Posterior cingulate gyrus (tissue), 11 donors: ENCODE measurements at places on chromosomes 2 and 18.

- DNase-seq: no peak
Observed at GRCh38 chr18:35089891-35090550, 48.8 kb downstream of the MAPRE2 start.

DNA sequence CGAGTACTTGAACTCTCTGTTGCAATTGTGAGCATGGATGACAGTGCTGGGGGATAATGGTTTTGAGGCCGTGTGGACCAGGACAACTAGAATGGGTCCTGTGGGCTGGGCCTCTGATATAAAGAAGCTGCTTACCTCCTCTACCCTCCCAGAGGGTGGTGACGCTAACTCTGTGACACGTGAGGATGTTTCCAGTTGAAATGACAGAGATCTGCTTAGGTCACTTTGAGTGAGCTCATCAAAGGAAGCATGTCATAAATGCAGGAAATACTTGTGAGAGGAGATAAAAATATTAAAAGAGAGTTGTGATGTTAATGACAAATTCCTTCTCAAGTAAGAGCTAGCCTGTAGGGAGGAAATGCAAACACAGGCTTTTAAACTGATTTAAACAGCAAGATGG, 16.4 kb downstream of the RMC1 start:
- no peak for DNase-seq

DNA sequence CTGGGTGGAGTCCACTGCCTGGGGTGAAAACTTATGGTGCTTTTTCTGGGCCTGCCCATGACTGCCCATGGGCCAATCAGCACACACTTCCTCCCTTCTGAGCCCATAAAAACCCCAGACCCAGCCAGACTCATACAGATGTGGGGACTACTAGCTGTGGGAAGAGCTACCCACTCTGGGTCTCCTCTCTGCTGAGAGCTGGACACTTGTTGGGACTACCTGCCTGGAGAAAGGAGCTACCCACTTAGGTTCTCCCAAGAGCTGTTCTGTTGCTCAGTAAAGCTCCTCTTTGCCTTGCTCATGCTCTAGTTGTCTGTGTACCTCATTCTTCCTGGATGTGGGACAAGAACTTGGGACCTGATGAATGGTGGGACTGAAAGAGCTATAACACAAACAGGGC, 119.6 kb upstream of the SLC38A11 start:
- no peak for DNase-seq

- no peak for DNase-seq
Observed at GRCh38 chr18:23994361-23994902, 20.1 kb upstream of the TTC39C start.

- no peak for DNase-seq
Observed at GRCh38 chr2:2930841-2931240, 446.8 kb downstream of the EIPR1 start.

- DNase-seq: no peak
Observed at GRCh38 chr2:15920696-15921095, 19.7 kb upstream of the MYCN start.

- DNase-seq: no peak
Observed at GRCh38 chr2:219009294-219009693, 16.1 kb upstream of the CRYBA2 start.

DNA sequence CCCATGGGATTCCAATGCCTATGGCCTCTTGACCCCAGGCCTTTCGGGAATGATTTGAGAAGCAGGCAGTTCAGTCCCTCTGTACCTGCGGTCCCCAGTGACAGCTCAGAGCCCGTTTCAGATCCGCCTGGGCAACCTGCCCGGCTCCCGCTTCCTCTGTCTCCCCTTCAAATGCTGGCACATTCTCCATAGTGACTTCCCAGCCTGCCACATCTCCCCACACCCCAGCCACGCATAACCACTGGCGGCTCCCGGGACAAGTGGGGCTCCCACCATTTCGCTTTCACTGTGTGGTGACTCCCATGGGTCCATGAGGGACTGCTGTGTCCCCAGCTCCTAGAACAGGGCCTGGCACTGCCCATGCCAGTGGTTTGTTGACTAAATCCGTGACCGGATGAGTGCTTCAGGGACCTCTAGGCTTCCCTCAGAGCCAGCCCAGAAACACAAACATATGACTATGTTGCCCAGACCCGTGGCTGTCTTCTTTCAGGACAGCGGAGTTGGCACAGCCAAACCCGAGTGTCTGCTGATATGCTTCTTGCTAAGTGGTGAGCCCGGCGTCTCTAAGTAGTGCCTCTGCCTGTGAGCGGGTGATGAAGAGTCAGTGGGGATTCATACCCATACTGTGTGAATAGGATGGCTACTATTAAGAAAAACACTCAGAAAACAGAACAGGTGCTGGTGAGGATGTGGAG, 91.2 kb downstream of the GLI2 start:
- peak; percentile 41 for DNase-seq

- DNase-seq: peak; percentile 85
Observed at GRCh38 chr2:224982226-224982625, 60.0 kb downstream of the DOCK10 start.

GRCh38 chr2:218452079-218452478, 33.2 kb downstream of the VIL1 start:
- no peak for DNase-seq

- DNase-seq: no peak
Observed at GRCh38 chr2:167992278-167992677, 255.1 kb downstream of the STK39 start.

GRCh38 chr2:73851274-73851673, 22.5 kb downstream of the STAMBP start:
- DNase-seq: no peak

DNA sequence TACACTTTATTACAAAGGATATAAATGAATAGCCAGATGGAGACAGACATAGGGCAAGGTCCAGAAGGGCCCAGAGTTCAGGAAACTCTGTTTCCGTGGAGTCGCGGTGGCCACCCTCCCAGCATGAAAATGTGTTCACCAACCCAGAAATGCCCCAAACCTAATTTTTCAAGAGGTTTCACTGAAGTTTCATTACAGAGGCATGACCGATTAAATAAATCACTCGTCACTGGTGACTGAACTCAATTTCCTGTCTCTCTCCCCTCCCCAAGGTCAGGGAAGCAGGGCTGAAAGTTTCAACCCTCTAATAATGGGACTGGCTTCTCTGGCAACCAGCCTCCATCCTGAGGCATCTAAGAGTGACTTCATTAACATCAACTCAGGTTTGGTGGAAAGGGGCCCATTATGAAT, 22.4 kb downstream of the USP40 start:
- no peak for DNase-seq

GRCh38 chr2:168850846-168851245, 39.4 kb downstream of the SPC25 start:
- no peak for DNase-seq

GRCh38 chr2:99389371-99389770, 52.2 kb downstream of the EIF5B start:
- DNase-seq: no peak

DNA sequence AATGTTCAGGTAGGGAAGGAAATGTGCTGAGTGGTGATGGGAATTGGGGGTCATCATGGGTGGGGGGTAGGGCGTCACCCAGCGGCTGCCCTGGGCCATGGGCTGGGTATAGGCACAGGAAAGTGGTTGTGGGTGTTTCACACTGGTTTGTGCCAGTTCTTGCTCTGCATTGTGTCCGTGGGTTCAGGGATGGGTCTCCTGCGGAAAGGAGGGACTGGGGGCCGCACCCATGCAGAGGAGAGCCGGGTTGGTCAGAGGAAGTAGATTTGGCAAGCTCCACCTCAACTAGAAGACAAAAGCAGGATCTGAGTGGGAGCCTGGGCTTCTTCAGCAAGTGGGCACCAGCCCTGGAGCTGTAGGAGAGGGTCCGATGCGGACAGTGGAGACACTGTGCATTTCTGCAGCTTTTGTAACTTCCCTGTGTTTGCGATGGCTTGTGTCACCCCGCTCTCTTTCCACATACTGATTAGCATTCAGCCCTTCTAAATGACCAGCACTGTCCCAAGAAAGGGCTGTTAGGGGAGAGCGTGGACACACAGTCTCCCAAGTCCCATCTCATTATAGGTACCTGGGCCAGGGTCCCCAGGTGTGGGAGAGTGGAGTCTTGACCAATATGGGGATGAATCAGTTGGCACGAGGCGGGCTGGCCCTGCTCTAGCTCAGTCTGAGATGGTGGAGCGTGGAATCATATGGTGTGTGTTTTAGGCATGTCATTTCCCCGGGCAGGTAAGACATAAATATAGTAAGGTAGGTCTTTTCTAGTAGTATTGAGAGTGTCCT, 67.2 kb downstream of the LRRFIP1 start:
- DNase-seq: peak; percentile 44

DNA sequence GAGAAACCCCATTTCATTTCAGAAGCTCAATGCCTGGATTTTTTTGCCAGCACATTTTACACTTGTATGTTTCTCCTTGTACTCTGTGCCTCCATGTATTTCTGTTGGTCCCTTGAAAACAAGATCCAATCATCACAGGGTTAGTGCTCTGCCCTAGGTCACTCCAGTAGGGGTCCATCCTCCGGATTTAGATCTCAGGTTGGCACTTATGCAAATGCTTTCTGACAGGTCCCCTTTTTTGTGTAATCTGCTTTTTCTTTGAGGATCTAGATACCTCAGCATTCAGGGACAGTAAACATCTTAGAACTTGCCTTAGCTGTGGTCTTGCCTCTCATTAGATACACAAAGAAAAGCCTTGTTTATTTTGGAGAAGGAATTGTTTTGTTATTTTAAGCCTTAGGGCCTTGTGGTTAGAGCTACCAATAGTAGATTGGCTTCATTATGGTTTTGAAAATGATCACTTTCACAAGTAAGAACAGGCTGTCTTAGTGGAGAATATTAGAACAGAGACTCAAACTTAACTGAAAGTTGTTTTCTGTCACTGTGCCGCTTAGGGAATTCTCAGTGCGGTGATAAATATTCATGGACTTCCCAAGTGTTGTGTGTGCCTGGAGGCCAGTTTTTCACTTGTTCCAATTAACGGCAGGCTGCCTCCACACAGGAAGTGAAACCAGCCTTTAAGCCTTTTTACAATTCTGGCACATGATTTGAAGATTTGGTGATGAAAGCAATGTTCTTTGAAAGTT, 7.8 kb downstream of the MERTK start:
- DNase-seq: no peak

GRCh38 chr2:238915196-238915595, 67.3 kb downstream of the TWIST2 start:
- DNase-seq: no peak

- DNase-seq: no peak
Observed at GRCh38 chr2:163565192-163565591, 170.6 kb downstream of the FIGN start.

- no peak for DNase-seq
Observed at GRCh38 chr18:68679528-68679927, 35.4 kb downstream of the TMX3 start.

- no peak for DNase-seq
Observed at GRCh38 chr18:61820882-61821281, 71.9 kb downstream of the RNF152 start.

DNA sequence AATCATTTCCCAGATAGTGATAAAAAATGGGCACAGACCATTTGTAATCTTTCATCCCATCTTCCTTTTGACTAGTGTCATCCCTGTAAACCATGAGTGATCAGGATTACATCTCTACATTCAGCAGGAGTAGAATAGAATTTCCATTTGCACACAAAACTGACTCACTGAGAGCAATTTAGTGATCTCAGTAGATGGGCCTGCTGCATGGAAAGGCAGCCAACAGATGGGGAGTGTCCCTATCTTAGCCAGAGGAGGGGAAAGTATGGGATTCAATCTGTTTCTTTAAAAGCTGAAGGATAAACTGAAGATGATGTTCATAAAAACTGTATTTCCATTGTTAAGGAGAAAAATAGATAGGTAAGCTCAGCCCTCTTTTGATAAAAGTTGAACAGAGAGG, 441.7 kb downstream of the ZNF521 start:
- no peak for DNase-seq

DNA sequence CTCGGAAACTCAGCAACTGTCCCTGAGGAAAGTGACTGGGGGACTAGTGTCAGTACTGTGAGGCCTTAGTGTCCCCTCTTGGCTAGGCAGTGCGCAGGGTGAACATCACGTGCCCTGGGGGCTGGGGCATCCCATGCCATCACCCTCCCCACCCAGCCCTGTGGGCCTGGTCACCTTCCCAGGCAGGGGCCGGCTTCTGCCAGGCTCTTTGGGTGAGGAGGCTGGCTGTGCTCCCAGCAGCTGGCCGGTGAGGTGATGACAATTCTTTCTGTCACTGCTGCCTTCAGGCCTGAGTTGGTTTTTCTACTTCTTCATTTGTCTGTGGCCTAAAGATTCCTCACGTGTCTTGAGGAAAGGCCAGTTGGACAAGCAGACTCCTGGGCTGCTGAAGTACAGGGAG, 180.8 kb downstream of the KLHL29 start:
- no peak for DNase-seq

DNA sequence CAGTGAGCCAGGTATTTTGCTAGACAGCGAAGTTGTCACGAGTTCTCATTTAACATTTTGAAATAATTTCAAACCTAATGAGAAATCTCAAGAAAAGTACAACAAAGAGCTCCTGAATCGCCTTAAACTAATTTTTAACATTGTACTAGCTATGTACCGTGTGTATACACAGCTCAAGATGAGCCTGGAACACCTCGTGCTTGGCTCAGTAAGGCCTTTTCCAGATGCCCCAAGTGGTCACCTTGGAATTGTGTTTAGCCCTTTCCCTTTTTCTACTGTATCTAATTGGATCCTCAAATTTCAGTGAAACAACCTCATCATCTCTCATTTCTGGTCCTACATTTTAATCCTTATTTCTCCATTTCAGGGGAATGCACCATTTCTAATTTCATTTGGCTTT, 7.2 kb downstream of the PTPN4 start:
- DNase-seq: no peak

DNA sequence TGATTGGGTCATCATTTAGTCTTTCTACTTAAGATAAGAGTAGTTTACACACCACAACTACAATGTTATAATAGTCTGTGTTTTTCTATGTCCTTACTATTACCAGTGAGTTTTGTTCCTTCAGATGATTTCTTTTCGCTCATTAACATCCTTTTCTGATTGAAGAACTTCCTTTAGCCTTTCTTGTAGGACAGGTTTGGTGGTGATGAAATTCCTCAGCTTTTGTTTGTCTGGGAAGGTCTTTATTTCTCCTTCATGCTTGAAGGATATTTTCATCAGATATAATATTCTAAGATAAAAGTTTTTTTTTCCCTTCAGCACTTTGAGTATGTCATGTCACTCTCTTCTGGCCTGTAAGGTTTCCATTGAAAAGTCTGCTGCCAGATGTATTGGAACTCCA, 38.0 kb upstream of the SLC16A14 start:
- DNase-seq: no peak

GRCh38 chr2:109674894-109675534, 60.9 kb downstream of the SOWAHC start:
- DNase-seq: no peak
